ENCODE measurements at places on chromosomes 4 and X. TPM values are rescaled to one million over a fixed set of nuclear protein-coding genes. Genes with fewer than 3 reads are reported as not detected.

- DNase-seq, result no peak
Measured at GRCh38 chr4:3123181-3123671, 48.7 kb downstream of the HTT start.

DNA sequence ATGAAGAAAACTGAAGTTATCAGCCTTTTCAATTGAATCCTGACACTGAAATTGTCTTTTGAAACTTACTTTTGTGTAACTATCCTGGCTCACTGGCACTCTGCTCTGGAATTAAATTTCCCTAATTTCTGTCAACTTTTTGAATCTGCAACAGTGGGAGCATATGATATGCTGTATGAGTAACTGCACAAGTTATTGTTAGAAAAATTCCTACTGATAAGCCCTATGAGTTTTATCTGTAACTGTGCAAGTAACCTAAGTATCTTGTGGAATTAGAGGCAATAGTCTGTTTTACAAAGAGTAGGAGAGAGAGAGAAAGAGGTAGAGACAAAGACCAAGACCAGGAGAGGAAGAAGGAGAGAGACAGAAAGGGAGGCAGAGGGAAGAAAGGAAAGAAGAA, 9.2 kb upstream of the HPGD start:
- DNase-seq, result no peak

DNA sequence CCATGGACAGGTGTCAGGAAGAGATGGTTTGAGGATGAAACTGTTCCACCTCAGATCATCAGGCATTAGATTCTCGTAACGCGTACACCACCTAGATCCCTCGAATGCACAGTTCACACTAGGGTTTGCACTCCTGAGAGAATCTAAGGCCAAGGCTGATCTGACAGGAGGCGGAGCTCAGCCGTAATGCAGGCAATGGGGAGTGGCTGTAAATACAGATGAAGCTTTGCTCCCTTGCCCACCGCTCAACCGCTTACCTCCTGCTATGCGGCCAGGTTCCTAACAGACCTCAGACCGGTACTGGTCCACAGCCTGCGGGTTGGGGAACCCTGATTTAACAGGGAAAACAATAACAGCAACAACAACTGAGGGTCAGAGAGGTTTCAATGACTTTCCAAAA, 2.0 kb upstream of the TEC start:
- DNase-seq, result no peak

- no peak for DNase-seq
Measured at GRCh38 chrX:31323658-31324057, 251.8 kb upstream of the FTHL17 start.

DNA sequence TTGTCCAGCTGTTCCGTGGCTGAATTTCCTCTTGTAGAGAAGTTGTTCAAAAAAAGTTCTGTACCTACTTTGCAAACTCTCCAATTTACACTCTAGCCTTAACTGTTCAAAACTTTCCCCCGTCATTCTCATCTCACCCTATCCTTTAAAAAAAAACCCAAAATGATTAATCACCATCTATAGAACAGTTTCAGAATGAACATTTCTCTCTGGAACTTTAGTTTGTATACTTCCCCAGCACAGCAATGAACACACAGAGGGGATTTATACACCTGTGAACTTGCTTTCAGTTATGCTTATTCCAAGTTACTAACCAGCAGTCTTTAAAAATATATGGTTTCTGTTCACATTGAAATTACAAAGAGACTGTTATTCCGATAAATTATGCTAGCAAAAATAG, 1.2 kb downstream of the GEMIN8 start:
- DNase-seq, result no peak

GRCh38 chr4:152810715-152811287, 31.0 kb downstream of the ARFIP1 start:
- DNase-seq, result no peak

GRCh38 chrX:153334654-153335295, 822 bp downstream of the ZNF275 start:
- DNase-seq, result no peak

- DNase-seq, result no peak
Measured at GRCh38 chrX:45747905-45748304, 547.2 kb upstream of the DIPK2B start.

- DNase-seq, result no peak
Measured at GRCh38 chrX:44456685-44457084, 86.0 kb downstream of the FUNDC1 start.

- no peak for DNase-seq
Measured at GRCh38 chr4:27040356-27040755, 179.7 kb downstream of the STIM2 start.

DNA sequence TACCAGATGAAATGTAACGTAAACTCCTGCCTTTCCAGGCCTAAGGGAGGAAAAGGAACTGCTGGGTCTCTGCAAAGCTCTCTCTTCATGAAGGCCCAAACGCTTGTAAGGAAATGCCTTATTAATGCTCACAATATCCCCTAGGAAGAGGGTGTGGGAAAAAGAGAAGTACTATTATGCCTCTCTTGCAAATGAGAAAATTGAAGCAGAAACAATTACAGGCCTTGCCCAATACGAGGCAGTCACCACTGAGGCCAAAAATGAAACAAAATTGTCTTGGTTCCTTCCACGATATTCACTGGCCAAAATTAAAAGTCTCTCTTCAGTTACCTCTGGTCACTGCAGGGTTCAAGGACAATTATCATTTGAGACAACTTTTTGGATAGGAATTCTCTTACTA, 3.2 kb downstream of the SCARB2 start:
- DNase-seq, result no peak

GRCh38 chr4:119841361-119841760, 212.8 kb upstream of the PDE5A start:
- DNase-seq, result no peak

GRCh38 chrX:69109706-69110105, 55.5 kb downstream of the PJA1 start:
- no peak for DNase-seq

GRCh38 chr4:126611900-126612299, 1020.9 kb upstream of the INTU start:
- no peak for DNase-seq

GRCh38 chrX:112056476-112056875, 26.1 kb downstream of the TRPC5 start:
- DNase-seq, result no peak

ADH4 gene
- total RNA-seq, result not detected

DDIT4L gene
- not detected for total RNA-seq

FHDC1 gene
- total RNA-seq, result 23.6 TPM

C4orf50 gene
- 0.83 TPM for total RNA-seq

CLDN24 gene
- not detected for total RNA-seq

Measured in Peyer's patch (tissue), 4 donors.